ENCODE measurements at places on chromosomes 11 and 22. TPM values are rescaled to one million over a fixed set of nuclear protein-coding genes. Genes with fewer than 3 reads are reported as not detected.

GRCh38 chr11:130181295-130182272 is 22.0 kb downstream of the ST14 start:
- no peak for DNase-seq

DNA sequence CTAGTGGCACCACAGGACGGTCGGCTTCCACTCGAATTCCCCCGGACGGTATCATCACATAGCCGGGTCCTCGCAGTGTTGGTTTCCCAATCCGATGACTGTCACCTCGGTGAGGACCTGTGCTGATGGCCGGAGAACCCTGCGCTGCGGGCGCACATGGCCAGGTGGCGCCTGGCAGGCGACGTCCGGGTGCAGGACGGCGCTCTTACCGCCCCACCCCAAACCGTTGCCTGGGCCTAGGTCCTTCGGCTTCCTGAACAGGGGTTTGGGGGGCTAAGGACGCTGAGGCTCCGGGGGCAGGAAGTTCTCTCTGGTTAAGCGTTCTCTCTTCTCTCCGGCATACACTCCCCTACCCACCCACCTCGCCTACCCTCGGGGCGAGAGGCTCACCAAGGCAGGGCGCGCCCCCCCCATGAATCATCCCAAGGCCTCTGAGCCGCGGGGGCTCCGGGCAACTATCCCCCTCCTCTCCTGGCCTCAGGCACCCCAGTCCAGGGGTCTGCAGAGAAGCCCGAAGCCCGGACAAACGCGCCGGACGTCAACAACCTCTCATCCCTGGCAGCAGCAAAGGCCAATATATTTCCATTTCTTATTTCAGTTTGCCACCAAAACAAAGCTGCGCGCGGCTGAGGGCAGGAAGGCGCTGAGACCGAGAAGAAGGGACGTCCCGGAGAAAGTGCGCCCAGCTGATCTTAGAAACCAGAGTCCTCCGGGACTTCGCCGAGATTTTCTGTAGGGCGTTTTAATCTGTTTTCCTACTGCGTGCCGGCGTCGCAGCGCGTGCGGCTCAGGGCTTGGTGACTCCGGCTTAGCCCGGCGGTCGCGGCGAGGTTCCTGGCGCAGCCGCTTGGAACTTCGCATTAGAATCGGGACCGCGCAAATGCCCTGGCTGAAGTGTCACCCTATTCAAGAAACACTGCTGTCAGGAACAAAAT is 5.6 kb downstream of the ALX4 start:
- DNase-seq: no peak

DNA sequence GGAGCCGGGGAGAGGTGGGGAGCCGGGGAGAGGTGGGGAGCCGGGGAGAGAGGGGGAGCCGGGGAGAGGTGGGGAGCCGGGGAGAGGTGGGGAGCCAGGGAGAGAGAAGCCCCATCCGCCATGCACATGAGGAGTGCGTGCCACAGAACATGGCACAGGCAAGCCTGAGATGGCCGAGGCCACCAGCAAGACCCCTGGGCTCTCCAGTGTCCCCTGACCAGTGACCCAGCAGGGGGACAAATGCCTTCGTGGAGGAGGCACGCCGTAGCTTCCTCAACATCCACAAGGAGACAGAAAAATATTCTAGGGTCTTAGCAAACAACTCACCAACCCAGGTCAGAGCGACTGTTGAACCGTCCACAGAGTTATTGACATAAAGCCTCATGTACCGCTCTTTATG is 618.8 kb downstream of the TBC1D22A start:
- peak; percentile 48 for DNase-seq

DNA sequence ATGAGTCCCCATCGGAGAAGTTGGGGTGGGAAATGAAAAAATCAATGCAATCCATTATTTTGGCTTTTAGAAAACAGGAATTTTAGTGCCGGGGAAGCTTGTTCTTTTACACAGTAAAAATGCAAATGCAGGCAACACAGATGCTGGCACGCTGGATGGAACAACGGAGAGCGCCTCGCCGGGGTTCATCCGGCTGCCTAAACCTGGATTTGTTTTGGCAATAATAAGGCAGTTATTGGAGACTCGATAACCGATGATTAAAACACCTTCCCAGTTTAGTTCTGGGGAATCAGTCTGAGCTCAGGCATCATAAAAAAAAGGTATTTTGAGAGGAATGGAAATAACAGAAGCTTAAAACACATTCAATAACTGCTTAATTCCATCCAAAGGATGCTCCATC is 2.9 kb downstream of the DSCAML1 start:
- no peak for DNase-seq

DNA sequence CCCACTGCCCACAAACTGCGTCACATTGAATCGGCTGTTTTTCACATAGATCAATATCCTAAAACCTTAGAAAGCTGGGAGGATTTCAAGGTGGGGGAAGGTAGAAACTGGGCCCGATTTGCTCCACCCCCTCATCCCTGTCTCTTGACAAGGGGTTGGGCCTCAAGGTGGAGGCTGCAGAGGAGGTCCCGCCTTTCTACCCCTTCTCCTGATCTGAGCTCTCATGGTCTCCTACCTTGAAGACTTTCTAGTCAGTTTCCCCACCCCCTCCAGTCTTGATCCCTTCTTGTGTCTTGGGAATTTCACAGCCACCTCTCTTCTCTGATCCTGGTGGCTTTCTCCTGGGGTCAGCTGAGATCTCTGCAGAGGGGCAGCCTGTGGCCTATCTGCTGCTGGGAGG is 4.5 kb upstream of the STARD10 start:
- DNase-seq: no peak

DNA sequence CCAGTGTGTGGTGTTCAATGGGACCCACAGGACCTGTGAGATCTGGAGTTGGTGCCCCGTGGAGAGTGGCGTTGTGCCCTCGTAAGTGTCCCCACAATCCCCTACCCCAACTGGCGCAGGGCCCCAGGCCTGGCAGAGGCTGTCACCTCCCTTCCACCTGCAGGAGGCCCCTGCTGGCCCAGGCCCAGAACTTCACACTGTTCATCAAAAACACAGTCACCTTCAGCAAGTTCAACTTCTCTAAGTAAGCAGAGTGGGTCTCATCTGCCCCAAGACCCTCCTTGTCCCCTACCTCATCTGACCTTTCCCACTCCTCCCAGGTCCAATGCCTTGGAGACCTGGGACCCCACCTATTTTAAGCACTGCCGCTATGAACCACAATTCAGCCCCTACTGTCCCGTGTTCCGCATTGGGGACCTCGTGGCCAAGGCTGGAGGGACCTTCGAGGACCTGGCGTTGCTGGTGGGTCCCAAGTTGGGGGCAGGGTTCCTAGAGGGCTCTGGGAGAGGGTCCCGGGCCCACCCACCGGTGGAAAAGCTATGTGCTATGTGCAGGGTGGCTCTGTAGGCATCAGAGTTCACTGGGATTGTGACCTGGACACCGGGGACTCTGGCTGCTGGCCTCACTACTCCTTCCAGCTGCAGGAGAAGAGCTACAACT is 8.1 kb downstream of the P2RX6 start:
- DNase-seq: no peak

- DNase-seq: no peak
Observed at GRCh38 chr11:132456751-132457328, 1075.5 kb downstream of the OPCML start.

DNA sequence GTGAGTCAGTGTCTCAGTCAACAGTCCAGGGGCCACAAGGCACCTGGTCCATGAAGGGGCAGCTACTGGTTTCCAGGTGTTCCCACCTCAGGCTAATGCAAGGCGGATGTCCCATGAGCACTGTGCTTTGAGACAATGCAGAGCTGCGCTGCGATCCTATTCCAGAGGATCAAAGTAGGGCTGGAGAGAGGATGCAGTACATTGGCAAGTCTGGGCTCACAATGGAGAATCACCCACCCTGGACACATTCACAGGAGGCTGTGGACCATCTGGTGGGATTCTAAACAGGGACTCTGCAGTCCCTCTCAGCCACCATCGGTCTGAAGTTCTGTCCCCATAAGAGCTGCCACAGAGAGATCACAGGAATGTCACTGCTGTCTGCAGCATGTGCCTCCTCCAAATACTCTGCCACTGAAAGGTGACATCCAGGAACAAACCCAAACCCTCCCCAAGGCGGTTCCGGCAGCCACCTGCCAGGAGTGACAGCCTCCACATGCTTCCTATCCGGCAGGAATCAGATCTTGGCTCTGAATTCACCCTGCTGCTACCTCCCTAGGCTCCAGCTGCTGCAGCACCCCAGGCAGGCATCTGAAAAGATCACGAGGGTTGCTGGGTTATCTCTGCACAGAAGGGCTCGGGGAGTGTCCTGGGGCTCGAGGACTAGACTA is 45.3 kb upstream of the SERPIND1 start:
- no peak for DNase-seq

GRCh38 chr11:100680070-100680469 is 7.0 kb upstream of the ARHGAP42 start:
- no peak for DNase-seq

GRCh38 chr11:16412525-16413172 is 56.3 kb upstream of the SOX6 start:
- no peak for DNase-seq

- DNase-seq: peak; percentile 71
Observed at GRCh38 chr11:1889224-1889930, 2.3 kb downstream of the PRR33 start.

DNA sequence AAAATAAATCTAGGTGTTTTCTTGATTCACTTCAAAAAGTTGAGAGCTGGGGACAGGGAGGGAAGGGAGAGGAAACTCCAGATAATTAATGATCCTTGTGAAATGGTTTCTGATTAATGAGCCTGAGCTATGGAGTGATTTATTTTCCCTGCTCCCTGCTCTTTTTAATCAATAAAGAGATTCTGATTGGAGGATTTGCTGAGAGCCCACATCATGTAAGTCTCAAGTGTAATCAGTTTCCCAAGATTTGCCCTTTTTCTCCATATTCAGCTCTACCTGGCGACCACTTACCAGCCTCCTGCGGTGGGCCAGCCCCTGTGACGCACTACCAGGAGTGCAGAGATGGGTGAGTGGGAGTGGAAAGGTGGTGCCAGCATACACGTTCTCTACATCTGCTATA is 114.0 kb downstream of the NAV2 start:
- DNase-seq: no peak

GRCh38 chr11:838441-839279 is 3.7 kb downstream of the POLR2L start:
- no peak for DNase-seq

DNA sequence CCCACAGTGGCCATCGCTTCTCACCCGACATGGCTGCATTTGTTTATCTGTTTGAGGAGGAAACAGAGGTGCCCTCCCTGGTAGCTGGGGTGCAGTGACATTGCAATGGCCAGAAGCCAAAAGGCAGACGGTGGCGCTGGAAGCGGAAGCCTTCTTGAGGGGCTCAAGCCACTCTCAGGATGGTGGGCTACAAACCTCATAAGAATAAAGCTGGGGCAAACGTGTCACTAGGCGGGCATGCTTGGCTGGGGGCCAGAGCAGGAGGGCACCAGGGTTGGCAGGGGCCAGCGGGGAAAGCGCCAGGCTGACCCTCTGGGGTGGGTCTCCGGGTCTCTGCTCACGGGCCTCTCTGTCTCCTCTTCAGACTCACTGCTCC is 12.6 kb downstream of the TNNT3 start:
- no peak for DNase-seq

- peak; percentile 91 for DNase-seq
Observed at GRCh38 chr11:122781378-122782195, 56.7 kb upstream of the CRTAM start.

DNA sequence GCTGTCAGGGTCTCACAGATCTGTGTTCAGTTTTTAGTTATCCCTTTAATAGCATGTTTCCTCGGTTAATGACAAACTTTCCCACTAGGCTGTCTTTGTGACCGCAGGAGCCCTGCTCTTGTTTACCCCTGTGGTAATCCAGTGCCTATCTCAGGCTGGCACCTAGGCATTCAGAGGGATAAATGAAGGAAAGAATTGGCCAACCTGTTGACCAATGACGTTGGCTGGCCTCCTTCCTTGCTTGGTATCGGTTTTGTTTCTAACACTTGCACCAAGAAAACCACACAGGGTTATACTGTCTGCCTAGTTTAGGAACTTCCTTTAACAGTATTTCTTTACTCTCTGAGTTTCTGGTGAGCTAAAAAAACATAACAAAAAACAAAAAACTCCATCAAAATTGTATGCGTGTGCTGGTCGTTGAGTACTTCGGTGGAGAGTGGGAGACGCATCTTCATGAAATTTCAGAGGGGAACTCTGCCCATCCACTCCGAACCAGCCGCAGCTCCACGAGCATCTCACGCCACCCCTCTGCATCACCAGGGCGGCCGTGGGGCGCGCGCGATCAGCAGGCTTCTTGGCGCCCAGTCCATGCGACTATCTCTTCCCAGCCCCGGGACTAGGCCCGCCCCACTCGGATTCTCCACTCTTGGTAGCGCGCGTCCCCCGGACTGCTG is 563 bp upstream of the ENDOD1 start:
- no peak for DNase-seq

DNA sequence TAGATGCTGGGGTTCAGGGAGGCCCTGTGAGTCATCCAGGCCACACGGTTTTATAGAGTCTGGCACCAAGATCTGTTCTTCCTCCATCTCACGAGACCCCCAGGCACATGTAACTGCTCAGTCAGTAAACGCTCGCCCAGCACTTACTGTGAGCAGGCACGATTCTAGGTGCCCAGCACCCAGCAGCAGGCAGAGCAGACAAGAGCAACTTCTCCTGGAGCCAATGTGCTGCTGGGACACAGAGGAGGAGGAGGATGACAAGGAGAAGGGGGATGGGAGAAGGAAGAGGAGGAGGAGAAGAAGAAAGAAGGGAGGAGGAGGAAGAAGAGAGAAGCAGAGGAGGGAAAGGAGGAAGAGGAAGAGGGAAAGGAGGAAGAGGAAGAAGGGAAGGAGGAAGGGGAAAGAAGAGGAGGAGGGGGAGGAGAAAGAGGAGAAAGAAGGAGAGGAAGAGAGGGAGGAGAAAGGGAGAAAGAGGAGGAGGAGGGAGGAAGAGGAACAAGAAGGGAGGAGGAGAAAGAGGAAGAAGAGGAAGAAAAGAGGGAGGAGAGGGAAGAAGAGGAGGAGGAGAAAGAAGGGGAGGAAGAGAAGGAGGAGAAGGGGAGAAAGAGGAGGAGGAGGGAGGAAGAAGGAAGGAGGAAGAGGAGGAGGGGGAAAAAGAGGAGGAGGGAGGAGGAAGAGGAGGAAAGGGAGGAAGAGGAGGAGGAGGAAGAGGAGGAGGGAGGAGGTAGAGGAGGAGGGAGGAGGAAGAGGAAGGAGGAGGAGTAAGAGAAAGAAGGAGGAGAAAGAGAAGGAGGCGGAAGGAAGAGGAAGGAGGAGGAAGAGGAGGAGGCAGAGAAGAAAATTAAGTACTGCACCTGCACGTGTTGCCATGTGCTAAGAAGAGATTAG is 77.6 kb upstream of the RTL6 start:
- DNase-seq: peak; percentile 36

DNA sequence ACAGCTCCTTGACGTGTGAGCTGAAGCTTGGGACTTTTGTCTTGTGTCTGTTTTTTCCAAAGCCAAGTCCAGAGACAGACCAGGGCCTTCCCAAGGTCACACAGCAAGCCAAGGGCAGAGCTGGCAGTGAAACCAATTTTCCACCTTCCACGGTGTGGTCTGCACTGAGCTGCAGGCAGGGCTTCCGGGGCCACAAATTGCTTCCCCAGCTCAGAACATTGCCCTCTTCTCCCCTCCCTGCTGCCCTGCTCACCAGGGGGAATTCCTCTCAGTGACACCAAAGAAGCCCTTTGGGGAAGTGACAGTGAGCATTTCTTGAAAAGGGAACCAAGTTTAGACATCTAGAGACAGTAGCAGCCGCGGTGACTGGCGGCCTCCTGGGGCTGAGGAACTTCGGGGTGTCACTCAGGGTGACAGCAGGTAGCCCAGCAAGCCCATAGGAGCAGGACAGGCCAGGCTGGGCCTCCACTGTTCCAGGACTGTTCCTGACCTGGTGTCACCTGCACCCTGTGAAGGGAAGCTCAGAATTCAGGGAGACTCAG is 9.2 kb downstream of the FXYD2 start:
- DNase-seq: no peak

The TMEM191C gene
- 4.0 TPM for total RNA-seq

The BBOX1 gene
- total RNA-seq: not detected

The CLNS1A gene
- 64.5 TPM for total RNA-seq

The TMEM151A gene
- 0.41 TPM for total RNA-seq

The FJX1 gene
- total RNA-seq: 5.9 TPM

All from upper lobe of right lung (tissue), 1 donor.